ENCODE measurements at places on chromosomes 6 and 20.

DNA sequence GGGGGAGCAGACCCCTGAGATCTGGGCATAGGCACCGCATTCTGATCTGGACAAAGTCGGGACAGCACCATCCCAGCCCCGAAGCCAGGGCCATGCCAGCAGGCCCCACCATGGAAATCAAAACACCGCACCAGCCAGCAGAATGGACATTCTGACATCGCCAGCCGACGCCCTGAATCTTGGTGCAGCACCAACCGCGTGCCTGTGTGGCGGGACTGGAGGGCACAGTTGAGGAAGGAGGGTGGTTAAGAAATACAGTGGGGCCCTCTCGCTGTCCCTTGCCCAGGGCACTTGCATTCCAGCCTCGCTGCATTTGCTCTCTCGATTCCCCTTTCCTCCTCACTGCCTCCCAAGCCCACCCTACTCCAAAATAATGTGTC lies 2.0 kb downstream of the NNAT start:
- DNase-seq, result no peak

DNA sequence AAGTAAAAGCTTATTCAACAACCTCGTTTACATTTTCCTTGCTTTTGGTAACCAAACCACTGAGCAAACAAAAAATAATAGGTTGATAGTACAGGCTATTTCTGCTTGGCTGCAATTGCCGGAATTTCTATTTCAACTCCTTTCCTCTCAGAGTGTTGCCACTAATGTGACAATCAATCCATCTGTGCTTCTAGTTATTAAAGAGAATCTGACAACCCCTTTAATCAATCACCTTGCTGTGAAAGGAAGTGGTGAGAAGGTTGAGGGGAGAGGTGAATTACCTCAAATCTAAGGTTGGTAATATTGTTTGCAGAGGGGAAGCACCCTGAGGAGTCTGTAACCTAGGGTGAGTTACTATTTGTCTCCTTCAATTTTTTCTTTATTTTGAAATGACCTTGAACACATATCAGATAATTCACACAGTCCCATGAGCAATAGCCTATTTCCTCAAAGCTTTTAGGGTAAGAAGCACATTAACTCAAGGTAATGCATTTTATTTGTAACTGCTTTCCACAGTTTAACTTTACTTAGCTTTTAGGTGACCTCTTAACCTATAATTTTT lies 603.4 kb downstream of the MMUT start:
- no peak for DNase-seq

DNA sequence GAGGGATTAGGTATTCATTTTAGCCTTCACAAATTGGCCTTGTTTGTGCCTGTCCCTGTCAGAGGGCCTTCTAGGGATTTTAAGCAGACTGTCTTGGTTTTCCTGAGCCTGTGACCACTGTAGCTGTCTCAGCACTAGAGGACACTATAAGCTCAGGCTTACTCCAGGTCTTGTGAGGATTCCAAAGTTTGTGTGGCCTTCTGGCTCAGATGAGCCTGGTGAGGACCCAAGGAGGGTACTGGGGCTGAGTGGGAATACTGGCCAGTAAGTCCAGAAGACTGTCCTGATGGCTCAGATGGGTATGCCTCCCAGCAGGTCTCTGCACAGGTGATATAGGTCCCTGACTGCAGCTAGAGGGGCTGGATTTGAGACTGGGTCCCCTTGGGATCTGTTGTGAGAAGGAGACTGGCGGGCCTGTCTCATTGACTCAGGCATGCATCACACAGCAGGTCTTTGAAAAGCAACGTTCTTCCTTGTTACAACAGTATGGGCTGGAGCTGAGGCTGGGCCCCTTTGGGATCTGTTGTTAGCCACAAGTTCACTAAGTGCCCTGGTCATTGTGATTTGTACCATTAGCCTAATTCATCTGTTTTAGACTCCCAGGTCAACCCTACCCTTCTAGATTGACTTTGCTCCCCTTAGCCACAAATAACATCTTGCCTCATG lies 26.3 kb upstream of the TFB1M start:
- peak; percentile 62 for DNase-seq

- DNase-seq, result no peak
These were observed 91.7 kb downstream of the PRDM1 start for GRCh38 chr6:106177786-106178185.

GRCh38 chr20:38402089-38402488 lies 33.0 kb downstream of the SNHG17 start:
- no peak for DNase-seq

DNA sequence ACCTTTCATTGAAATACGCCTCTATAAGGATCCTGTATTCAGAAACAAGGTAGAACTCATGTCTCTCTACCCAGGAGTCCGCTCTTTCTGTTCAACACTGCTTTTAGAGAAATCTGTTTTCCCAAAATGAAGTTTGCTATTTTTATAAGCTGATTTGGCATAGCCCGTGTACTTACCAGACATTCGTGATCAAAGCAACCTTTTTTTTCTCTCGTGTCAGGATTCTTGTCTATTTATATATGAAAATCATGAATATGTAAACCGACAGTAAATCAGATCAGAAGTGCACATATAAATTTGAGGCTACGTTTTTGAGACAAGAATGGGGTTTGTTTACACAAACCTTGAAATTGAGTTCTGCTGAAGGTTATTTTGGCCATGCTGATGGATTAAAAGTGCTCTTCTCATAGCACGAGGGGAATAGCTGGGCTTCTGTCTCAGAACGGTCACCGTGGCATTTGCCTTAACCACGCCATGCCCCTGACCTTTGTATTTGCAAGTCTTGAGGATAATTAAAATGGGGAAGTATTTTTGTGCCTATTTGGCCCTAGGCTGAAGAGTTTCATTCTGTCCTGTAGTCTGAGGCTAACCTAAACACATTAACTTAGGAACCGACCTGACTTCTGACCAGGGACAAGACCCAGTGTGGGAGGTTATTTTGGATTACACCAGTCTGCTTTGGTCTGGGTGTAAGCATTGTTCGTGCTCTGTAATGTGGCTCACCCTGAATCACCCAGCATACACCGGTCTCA lies 118.6 kb downstream of the MAP3K4 start:
- no peak for DNase-seq

GRCh38 chr20:663315-664090 lies 10.5 kb upstream of the SRXN1 start:
- DNase-seq, result no peak

GRCh38 chr6:169960886-169961611 lies 209.6 kb downstream of the ERMARD start:
- DNase-seq, result no peak

- peak; percentile 47 for DNase-seq
These were observed 222.0 kb upstream of the SGK1 start for GRCh38 chr6:134539865-134540323.

All from astrocyte (in vitro differentiated cells and primary cell).